ENCODE measurements at places on chromosomes 12 and 14.

- no peak for DNase-seq
These were observed 10.6 kb upstream of the NCOR2 start for GRCh38 chr12:124577986-124578385.

GRCh38 chr12:30978639-30979038 lies 52.1 kb downstream of the TSPAN11 start:
- no peak for DNase-seq

- no peak for DNase-seq
These were observed 122.5 kb upstream of the CNTN1 start for GRCh38 chr12:40569626-40570179.

- no peak for DNase-seq
These were observed 39.1 kb downstream of the SPPL3 start for GRCh38 chr12:120865098-120865497.

DNA sequence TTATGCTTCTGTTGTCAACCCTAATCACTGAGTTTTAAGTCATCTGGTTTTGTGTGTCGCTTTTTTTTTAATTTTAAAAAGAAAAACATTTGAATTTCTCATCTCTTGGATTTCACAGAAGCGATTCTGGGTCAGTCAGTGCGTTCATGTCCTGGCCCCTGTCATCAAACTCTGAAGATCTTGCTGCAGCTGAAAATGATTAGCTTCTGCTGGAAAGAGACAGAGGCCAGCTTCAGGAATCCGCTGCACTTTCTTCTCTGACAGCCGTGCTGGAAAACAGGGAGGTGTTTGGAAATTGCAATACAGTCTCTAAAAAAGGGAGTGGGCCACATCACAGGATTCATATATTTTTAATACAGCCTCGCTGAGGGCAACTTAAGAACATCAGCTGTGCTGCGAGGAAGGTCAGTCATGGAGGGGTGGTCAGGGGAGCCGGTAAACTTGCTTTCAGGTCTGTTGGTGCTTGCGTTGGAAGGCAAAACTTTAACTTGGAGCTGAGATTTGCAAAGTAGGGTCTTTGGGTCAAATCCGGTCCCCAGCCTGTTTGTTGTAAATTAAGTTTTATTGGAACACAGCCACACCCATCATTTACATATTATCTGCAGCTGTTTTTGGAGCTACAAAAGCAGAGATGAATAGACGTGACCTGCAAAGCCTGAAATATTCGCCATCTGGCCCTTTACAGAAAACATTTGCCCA lies 190.8 kb downstream of the AACS start:
- no peak for DNase-seq

- DNase-seq: no peak
These were observed 262.0 kb upstream of the TMPO start for GRCh38 chr12:98253207-98254037.

GRCh38 chr14:105857220-105857825 lies 330.9 kb downstream of the TMEM121 start:
- no peak for DNase-seq

- no peak for DNase-seq
These were observed 36.6 kb downstream of the MAX start for GRCh38 chr14:65065719-65066118.

DNA sequence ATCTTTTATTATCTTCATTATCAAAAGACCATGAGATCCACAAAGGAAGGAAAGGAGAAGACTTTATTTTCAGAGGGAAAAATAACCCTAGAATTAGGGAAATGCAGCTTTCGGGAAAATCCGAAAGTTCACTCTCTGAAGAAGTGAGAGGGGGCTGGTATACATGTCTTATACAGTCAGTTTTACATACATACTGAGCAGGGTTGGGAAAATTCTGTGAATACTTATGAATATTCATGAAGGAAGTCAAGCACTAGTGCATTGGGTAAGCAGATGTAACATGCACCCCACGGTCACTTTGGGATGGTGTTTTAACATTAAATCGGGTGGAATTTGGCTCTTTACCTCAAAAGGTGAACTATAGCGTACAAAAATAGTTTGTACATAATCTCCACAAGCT lies 15.7 kb upstream of the KLRF1 start:
- DNase-seq: no peak

DNA sequence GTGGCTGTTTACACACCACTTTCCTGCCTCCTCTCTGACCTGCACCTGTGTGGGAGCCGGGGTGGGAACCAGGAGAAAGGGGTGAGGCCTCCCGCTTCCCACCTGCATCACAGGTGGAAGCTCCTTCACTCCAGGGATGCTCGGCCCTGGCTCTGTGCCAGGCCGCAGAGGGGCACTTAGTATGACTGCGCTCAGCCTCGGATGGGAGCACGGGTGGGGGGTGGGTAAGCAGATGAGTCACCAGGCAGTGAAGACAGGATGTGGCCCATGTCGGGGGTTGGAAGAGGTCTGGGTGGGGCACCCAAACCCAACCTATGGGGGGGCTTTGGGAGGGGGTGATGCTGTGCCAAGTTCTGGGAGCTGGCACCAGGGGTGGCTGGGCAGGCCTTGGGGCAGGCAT lies 7.4 kb upstream of the CYP46A1 start:
- DNase-seq: peak; percentile 39

DNA sequence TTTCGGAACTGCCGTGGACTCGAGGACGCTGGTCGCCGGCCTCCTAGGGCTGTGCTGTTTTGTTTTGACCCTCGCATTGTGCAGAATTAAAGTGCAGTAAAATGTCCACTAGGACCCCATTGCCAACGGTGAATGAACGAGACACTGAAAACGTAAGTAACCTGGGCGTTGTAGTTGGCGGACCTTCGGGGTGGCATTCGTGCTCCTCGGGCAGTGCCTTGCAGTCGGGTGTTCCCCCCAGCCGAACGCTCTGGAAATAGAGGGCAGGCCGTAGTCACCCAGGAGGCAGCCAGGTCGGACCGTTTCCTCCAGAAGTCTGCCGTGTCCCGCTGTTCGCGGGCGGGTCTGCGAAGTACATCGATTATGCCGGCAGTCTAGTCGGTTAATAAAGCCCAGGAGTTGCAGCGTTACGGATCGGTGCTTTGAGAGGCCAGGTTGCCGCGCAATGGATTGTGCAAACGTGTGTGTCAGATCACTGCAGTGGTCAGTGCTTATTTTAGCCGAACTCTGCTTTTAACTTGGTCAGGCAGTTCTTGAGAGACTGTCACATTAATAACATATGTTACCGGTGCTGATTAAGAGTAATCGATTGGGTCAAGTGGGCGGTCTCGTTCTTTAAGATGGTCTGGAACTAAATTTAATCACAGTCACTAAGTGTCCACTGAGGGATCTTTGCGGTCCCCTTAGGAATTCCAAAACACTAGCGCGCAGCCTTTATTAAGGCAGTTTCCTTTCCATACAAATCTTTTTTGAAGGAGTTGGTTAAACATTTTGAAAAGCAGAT lies 906 bp downstream of the MARK3 start:
- peak; percentile 32 for DNase-seq

DNA sequence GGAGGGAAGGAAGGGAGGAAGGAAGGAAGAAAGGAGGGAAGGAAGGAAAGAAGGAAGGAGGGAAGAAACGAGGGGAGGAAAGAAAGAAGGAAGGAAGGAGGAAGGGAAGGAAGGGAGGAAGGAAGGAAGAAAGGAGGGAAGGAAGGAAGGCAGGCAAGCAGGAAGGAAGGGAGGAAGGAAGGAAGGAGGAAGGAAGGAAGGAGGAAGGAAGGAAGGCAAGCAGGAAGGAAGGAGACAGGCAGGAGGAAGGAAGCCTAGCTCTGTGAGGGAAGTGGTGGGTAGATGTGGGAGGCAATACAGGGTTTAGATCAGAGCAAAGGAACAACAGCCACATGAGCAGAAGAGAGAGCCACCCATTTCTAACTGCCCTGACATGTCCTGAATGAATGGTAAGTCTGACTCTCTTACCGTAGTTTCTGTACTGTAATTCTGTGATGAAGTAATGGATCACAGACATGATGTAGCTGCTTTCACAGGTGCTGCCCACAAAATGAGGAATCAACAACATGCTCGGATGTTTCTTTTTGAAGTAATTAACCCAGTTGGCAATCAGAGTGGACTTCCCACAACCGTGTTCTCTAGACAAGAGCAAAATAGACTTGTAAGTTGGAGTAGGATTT lies 24.4 kb upstream of the HSP90B1 start:
- DNase-seq: no peak
